Endothelial cell of umbilical vein (primary cell): ENCODE measurements at places on chromosomes 3 and 15. TPM values are rescaled to one million over a fixed set of nuclear protein-coding genes. Genes with fewer than 3 reads are reported as not detected.

The RAB5A gene
- 63.8 and 66.9 TPM in 2 replicates for total RNA-seq

The TIMP4 gene
- 0.40 TPM in 1 of 2 replicates, not detected in the other for total RNA-seq

The KCNMB3 gene
- total RNA-seq = 1.7 and 2.3 TPM in 2 replicates

The CNTN4 gene
- not detected in 2 replicates for total RNA-seq

GRCh38 chr15:31197497-31198414 is 96.2 kb upstream of the TRPM1 start:
- peak; percentile 43 for DNase-seq

DNA sequence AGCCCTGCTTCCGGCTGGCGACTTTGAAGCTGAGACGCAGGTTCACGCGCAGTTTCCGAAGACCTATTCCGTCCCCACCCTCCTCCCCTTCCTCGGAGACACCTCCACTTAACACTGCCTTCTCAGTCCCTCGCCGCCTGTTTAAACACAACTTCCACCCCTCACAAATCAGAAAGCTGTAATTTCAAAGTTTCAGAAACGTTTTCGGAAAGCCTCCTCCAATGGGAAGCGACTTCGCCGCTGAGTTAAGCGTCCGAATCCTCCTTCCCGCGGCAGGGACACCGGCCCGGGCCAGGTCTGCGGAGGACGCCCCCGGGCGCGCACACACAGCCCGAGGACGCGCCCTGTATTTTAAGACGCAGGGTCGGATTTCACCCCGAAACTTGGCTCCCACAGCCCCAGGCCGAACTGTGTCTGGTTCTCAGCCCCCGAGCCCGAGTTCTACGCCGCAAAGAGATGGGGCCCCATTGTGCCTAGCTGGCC is 559 bp upstream of the LRRN1 start:
- no peak for DNase-seq
